ENCODE measurements at places on chromosomes 6 and 20.

DNA sequence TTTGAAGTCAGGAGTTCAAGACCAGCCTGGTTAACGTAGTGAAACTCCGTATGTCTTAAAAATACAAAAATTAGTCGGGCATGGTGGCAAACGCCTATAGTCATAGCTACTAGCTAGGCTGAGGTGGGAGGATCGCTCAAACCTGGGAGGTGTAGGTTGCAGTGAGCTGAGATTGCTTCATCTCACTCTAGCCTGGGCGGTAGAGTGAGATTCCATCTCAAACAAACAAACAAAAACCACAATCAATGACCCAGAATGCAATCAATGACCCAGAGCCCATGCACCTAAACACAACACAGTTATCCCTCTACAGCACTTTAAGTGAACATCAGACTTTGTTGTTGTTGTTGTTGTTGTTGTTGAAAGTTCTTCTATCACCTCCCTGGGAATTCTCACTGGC lies 77.9 kb downstream of the MYB start:
- DNase-seq = no peak

- DNase-seq = no peak
Observed at GRCh38 chr6:101486124-101486523, 92.6 kb downstream of the GRIK2 start.

- no peak for DNase-seq
Observed at GRCh38 chr6:143394389-143394788, 56.1 kb downstream of the ADAT2 start.

DNA sequence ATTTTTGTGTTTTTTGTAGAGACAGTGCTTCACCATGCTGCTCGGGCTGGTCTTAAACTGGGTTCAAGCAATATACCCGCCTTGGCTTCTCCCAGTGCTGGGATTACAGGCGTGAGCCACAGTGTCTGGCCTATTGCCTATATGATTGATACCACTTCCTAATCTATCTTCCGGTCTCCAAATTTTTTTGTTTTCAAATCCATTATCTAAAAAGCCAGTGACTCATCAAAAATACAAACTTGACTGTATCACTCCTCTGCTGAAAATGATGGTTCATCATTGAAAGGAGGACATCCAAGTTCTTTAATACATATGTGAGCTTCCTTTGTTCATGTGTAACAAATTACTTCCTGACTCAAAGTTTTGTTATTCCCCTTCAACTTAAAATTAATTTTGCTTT lies 35.5 kb downstream of the FAM8A1 start:
- DNase-seq = no peak

DNA sequence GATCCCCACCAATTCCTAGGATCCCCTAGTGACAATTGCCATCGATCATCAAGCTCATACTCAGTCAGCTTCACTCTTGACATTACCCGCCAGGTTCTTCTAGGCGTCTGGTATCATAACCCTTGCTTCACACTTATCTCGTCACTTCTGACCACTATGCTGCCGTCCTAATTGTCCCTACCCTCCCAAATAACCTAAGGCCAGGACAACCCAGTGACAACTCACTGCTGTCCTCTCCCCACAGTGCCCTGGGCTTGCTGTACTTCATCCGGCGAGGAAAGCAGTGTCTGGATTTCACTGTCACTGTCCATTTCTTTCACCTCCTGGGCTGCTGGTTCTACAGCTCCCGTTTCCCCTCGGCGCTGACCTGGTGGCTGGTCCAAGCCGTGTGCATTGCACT lies 3.7 kb downstream of the SYS1 start:
- DNase-seq = no peak

DNA sequence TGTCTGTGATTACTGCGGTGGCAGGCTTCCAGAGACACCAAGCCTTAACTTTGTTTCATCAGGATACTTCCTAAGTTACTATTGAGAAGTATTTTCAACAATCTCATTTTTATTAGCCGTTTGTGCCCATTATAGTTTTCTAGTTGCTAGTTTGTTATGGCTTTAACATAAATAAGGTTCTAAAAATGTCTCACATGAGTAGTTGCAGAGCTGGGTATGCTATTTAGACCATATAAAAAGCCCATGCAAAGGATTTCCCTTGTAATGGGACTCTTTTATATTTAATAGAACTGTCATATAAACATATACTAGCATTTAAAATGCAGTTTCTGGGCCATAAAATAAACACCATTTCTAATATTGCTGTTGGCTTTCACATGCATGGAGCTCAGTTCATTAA lies 205.3 kb upstream of the TCF21 start:
- DNase-seq = no peak

DNA sequence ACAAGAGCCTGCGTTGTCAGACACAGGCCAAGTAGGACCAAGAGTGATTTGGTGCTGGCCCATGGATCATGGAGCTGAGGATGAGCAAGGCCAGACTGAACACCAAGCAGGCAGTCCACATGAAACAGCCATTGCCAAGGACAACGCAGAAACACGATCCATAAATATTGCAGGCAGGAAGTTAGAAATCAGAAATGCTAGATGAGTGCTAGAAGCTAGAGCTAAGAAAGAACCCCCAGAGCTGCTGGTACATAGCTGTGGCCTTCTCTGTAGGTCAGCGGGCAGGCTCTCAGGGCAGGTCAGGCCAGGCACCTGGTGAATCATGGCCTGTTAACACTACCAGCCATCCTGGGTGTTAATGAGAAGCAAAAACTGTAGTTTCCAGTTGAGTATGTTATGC lies 119.7 kb downstream of the ALDH8A1 start:
- no peak for DNase-seq

DNA sequence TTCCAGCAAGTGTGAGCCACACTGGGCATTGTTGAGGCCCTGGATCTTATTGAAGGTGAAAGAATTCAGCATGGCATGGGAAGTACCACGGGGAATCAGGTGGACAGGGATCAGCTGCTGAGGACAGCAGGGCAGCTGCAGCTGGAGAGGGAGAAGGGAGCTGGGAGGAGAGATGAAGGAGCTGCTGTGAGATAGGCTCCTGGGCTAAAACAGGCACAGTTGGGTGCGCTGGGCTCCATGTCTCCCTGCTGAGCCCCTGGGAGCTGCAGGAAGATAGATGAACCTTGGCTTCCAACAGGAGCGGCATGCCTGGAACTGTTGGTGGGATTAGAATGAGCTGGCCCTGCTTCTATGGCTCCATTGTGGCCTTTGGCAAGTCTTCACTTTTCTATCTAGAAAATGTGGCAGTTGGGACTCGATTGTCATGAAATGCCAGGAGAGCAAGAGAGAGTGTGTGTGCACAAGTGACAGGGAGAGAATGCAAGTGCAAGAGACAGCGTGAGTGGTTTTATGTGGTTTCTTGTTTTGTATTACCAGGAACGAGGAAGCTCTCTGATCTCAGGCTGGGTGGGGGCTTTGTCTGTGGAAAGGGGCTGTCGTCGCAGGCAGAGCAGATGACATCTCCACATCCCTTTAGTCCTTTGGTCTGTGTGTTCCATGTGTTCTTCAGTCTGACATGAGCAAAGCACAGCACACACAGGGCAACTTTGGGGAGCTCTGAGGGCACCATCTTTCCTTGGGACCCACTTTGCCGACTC lies 20.4 kb downstream of the SNPH start:
- no peak for DNase-seq

- no peak for DNase-seq
Observed at GRCh38 chr6:112663698-112664097, 316.6 kb downstream of the RFPL4B start.

DNA sequence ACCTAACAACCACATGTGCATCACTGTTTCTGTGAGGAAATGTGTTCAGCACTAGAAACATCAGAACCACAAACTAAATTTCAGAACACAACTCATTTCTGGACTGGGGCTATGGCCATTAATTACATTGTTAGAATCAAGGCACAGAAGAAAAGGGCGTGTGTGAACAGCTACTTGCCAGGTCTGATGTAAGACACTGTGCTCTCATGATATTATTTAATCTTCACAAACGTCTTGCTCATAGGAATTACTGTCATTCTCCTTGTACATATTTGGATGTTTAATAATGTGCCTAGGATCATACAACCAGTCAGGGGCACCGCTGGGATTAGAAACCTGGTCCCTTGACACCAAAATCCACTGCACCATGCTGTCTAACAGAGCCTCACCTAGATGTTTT lies 14.8 kb downstream of the ADGRF1 start:
- DNase-seq = no peak

DNA sequence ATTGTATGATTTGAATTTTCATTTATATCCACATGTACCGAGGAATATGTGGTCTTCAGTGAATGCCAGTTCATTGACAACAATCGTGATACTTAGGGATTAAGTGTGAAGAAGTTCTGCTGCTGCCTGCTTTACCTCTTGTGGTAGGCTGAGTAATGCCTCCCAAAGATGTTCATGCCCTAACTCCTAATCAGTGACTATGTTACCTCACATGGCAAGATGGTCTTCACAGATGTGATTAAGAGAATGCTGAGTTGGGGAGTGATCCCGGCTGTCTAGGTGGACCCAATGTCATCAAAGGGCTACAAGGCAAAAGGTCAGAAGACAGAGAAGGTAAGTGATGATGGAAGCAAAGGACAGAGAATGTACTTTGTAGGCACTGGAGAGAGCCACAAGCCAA lies 181.0 kb downstream of the FOXC1 start:
- DNase-seq = no peak

GRCh38 chr6:38319256-38320212 lies 320.2 kb downstream of the BTBD9 start:
- no peak for DNase-seq

DNA sequence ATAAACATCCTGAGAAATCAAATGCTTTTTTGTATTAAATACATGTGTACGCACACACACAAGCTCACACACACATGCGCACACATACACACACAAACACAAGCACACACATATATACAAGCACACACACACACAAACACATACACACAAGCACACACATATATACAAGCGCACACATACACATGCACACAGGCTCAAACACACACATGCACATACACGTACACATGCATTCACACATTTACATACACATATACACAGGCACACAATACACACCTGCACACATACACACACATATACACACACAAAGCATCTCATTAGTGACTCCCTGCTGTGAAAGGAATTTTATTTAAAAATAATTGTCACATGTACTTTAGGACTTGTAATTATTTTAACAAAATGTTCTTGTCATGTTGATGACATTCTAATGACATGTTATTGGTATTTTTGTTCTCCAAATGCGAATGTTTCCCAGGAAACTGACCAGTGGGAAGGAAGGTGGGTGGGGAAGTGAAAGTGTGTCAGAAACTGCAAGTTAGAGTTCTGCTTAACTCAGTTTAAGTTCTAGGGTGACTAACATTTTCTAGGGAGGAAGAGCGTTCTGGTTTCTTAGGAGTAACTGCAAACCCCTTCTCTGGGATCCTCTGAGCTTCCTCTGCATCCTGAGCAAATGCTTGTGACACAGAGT lies 113.9 kb upstream of the ZNF217 start:
- DNase-seq = peak; percentile 22

DNA sequence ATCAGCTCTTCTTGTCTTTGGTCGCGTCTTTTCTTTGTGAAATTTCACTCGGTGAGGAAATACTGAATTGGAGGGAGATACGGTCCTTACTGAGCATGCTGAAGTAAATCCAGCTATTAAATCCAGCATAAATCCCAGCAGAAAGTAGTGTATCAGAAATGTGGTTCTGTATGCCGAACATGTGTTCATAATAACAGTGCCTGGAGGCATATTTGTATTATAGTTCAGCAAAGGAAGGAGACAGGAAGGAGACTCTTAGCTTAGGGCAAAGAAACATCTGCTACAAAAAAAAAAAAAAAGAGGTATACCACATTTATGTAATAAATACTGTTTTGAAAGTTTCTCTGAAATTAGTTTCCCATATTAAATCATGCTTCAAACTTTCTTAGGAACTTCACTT lies 211.8 kb downstream of the PLCB4 start:
- DNase-seq = no peak

DNA sequence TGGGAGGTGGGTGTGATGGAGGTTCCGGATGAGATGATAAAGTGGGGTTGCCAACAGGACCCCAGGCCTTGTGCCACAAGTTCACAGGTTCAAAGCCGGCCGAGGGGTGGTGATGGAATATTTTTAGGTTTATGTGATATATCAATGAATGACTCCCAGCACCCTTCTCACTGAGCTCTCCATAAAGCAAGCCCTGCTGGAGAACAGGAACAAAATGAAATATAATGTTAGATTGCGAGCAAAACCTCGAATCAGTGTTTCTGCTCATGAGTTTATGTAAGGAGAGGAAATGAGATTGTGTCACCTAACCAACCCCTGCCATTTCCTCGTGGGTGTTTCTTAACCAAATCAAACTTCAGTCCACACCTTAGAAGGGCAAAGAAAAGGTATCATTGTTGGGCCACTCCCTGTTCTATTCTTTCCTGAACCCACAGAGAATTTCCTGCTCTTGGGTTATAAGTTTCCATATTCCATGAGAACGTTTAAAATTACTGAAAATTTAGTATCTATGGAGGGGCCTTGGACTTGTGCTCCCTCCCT lies 192.2 kb upstream of the EXOC2 start:
- no peak for DNase-seq

- DNase-seq = no peak
Observed at GRCh38 chr20:49747707-49748524, 34.2 kb upstream of the B4GALT5 start.

GRCh38 chr6:163698086-163698485 lies 283.6 kb downstream of the QKI start:
- no peak for DNase-seq

GRCh38 chr6:163837691-163838431 lies 423.3 kb downstream of the QKI start:
- DNase-seq = no peak

DNA sequence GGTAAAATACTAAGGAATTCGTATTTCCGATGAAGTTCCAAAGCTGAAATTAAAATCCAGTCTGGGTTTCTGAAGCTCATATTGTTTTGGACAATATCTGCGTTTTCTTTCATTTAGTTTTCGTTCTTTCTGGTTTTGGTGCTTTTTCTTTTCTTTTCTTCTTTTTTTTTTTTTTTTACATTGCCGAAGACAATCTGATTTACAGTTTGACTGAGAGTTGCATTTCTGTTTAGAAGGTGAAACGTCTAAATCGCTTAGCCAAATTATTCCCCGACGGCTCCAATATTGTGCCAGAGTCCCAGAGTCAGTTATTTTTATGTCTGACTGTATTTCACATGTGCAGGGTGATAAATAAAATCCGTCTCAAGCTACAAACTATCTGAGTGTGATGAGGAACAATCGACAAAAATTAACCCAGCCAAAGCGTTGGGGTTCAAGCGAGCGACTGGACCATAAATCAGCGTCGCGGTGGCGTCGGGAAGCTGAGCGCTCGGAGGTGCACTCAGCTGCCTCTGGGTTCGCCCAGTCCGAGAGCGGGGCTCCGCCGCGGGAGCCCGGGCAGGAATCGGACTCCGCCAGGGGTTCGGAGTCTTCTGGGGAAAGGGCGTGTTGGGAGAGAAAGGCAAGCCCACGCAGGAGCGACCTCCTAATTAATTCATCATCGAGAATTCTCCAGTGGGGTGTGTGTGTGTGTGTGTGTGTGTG lies 8.2 kb upstream of the TBX18 start:
- no peak for DNase-seq

- no peak for DNase-seq
Observed at GRCh38 chr20:18443886-18444285, 22.9 kb downstream of the DZANK1 start.

DNA sequence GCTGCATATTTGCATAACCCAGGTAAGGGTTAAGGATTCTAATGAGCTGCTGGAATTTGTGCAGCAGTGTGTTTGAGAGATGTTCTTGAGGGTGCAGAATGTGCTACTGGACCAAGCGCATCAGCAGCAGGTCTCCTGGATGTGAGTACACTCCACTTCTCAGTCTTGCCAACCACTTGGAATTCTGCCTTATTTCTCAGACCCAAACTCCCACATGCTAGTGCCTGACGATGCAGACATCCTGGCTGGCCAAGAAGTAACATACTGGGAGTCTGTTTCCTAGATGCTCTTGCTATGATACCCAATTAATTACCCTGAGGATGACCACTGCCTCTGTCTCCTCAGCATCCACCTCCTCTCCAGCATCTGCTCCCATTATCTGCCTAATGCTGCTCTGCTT lies 186.6 kb downstream of the MOXD1 start:
- DNase-seq = no peak
